ENCODE measurements at places on chromosomes 7 and 10.

GRCh38 chr7:80722616-80723195 lies 84.3 kb downstream of the CD36 start:
- no peak for DNase-seq

DNA sequence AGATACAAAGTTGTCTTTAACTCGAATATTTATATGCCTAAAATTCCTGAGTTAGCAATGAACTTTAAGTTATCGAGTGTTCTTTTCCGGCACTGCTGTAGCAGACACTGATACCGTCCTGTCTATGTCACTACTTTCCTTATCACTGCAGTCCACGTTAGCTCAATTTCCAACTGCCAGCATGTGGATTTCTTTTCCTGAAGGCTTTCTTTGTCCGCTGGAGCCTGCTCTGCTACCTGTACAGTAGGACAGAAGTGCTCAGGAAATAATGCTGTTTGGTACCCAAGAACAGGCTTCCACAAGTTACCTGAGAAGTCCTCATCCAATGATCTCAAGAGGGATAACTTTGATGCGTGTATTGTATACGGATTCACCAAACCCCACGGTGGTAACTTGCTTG lies 329.4 kb downstream of the NXPH1 start:
- no peak for DNase-seq

DNA sequence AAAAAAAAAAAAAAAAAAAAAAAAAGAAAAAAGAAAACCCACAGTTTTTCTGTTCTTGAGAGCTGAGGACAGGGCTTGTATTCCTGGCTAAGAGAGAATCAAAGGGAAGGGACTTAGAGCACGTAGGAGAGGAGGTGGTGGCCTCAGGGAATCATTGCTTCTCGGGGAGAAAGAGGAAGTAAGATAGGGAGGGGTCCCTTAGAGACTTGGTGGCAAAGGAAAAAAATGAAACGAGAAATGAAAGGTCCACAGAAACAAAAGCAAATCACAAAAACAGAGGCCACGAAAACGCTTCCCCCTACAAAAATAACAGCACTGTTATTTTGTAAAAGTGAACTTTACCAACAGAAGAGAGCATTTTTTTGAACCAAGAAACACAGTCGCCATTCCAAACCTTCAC lies 323.1 kb upstream of the GALNT17 start:
- no peak for DNase-seq

DNA sequence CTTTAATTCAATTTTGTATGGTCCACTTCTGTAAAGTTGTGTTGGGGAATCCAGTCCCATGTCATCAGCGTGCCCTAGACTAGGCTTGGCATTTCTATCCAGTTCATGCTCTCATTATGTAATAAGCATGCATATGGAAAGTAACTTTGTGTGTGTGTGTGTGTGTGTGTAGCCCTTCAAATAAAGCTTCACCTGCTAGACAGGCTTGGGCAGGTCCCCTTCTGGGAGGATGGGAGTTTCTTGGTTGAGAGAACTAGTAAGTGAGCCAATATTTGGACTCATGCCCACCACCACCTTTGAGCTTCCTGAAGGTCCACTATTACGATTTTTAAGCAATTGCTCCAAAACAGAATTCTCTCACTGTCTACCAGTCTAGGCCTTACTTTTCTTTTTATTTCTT lies 6.9 kb downstream of the BZW2 start:
- no peak for DNase-seq

DNA sequence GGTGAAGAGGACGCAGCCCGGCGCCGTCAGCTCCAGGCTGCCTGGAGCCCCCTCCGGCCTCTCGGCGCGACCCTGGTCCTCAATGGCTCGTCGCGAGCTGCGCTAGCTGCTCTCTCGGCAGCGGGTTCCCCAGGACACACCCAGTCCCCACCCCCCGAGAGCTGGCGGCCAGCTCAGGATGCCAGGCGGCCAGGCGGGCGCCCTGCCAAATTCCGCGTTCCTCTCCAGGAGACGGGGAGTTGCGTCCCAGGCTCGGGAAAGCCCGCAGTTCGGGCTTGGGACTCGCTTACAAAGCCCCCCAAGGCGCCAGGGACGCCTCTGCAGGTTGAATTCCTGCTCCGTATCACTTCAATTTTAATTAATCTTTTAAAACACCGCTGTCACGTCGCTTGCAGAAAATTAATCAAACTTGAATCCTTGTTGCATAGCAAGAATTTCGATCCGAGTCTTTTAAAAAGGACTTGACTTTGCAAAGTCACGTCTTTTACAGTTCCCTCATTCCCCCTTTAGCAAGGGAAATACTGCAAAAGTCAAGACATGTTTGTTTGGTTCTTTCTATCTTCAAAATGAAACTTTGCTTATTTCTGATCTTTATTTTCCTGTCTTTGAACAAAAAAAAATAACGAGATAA lies 28.2 kb downstream of the SKIDA1 start:
- DNase-seq: no peak

GRCh38 chr7:94971051-94971867 lies 63.9 kb downstream of the PPP1R9A start:
- DNase-seq: no peak

- no peak for DNase-seq
Measured at GRCh38 chr10:49655099-49655498, 24.4 kb upstream of the C10orf53 start.

- no peak for DNase-seq
Measured at GRCh38 chr10:24930427-24930826, 22.0 kb downstream of the PRTFDC1 start.

DNA sequence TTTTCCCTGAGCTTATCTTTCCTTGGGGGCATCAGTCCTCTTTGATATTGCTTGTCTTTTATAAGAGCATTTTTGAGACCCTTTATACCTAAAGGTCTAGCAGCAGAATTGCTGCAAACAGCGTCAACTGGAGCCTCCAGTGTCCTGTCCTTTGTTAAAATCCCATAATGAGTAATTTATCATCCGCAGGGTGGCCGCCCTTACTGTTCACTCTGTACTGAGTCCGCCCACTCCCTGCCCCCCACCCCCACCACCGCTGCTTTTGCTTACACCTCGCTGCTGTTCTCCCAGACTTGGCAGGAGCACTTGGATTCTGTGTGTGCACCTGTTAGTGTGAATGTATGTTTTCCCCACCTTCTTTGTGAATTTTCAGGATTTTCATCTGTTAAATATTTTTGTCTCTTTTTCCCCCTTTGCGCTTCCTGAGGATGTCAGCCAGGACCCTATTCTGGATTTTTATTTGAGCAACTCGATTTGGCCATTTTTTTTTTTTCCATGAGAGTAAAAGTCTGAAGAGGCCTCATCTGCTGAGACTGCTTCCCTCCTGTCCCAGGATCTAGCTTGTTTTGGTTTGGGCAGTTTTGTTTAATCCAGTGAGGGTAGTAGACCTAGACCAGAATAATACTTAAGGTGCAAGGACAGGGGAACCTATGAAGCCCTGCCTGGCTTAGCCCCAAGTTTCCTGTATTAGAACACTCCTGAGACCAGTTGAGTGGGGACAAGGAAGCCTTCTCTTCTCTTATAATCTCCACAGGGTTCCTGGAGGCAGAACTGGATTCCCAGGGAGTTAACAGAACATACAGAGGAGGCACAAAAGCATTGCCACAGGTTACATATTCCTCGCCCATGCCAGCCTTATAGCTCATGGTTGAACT lies 8.2 kb downstream of the AGFG2 start:
- no peak for DNase-seq
